ENCODE measurements at places on chromosomes 13 and 19.

GRCh38 chr19:589693-590395 is at the start of gene HCN2:
HCN2 (plus strand) TSS chr19:589881; CDS start chr19:589946, 65 bp downstream.
- no peak for DNase-seq

- DNase-seq, result no peak
Measured at GRCh38 chr19:30289336-30289735, 82.8 kb upstream of the ZNF536 start.

DNA sequence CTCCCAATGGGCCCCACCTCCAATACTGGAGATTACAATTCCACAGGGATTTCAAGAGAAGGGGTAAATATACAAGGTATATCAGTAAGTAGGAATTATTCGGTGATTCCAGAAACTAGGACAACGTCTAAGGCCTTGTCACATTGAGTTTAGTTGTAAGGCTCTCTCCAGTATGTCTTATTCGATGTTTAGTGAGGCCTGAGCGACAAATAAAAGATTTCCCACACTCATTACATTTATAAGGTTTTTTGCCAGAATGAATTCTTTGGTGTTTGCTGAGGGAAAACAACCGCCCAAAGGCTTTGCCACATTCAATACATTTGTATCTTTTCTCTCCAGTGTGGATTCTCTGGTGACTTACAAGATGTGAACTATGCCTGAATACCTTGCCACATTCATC is 19.1 kb upstream of the ZNF841 start:
- no peak for DNase-seq

GRCh38 chr13:54706336-54706735 is 1677.7 kb downstream of the OLFM4 start:
- no peak for DNase-seq

GRCh38 chr13:105084931-105085330 is 1450.5 kb downstream of the EFNB2 start:
- no peak for DNase-seq

All from stimulated activated CD4-positive, alpha-beta T cell treated with anti-CD3 and anti-CD28 coated beads, Interleukin-2, amount 100 ng/mL, for 24 hours (primary cell).